Left cardiac atrium (tissue), 4 donors: ENCODE measurements at places on chromosomes 5 and 9. TPM values are rescaled to one million over a fixed set of nuclear protein-coding genes. Genes with fewer than 3 reads are reported as not detected.
A peak's percentile ranks its signal among the peaks of the same experiment; 100 is the strongest.

Gene PCDHGC3
- 39.1 TPM for total RNA-seq

Gene FABP6
- total RNA-seq: 0.68 TPM

Gene CCNJL
- total RNA-seq: 5.6 TPM

Gene ANKRD31
- 0.06 TPM for total RNA-seq

Gene SPATA6L
- total RNA-seq: 1.3 TPM

DNA sequence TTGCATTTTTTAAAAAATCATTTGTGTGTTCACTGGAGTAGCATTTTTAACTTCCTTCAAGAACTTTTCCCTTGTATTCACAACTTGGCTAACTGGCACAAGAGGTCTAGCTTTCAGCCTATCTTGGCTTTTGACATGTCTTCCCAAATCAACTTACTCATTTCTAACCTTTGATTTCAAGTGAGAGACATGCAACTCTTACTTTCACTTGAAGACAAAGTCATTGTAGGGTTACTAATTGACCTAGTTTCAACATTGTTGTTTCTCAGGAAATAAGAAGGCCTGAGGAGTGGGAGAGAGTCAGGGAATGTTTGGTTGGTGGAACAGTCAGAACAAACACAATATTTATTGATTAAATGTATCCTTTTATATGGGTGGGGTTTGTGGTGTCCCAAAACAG is 95.0 kb upstream of the C9orf72 start:
- no peak for DNase-seq

- no peak for DNase-seq
These were observed 126.1 kb upstream of the WWC1 start for GRCh38 chr5:168165221-168165914.

DNA sequence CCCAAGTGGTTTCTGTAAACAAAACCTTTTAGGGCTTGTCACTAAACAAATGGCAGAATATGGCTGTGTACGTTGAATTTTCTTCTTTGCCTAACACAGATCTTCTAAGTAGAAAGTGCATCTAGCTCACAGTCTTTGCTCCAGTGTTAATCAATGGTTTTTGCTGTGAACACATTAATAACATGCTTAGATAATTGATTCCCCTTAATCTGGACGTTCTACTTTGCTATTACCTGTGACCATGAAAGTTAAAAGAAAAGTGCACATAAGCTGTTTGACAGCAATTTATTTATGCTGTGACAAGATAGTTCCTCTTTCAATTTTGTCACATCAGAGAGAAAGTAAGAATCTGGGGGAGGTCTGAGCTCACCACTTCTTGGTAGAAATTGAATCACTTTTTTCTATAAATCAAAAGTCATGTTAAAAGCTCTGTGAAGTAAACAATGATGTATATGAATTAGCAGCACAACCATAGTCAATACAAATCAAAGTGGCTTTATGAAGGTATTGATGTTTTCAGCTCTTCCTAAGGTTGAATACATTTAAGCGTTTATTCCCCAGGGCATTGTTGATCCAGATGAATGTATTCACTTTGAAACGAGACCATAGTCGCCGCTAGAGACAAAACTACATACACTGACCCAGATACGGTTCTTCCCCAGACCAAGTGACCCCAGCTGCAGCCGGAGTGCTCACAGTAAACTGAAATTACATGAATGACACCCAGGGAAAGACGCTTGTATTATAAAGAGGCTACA is 174.6 kb upstream of the ZNF608 start:
- no peak for DNase-seq

- no peak for DNase-seq
These were observed 146.9 kb downstream of the TENT4A start for GRCh38 chr5:6859951-6860638.

DNA sequence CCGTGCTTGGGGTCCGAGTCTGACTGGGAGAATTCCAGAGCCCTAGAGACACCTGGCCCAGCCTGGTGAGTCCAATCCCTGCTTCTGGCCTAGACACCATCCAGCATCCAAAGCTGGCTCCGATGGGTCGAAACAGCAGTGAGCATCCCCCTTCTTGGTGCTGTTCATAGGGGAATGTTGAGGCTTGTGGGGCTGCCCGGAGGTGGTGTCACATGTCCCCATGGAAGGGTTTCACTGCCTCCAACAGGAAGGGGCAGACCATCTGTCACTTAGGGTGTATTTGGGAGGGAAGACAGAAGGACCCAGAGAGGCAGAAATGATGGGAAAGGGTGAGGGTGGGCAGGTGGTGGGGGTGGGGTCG is 13.9 kb downstream of the C9orf50 start:
- no peak for DNase-seq

DNA sequence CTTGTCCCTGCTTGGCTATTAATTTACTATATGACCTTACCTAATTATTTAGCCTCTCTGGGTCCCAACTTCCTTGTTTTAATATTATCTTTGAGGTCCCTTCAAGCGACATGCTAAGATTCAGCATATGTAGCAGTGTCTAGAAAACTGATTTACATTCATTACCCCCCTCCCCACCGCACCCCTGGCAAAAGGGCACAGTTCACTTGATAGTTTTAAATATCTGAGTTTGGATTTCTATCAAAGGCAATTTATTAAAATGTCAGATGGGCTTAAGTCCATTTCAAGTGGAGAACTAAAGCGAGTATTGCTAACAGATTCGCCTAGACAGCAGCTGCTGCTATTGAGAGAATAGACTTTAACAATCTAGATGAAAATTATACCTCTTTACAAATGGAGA is 3.9 kb downstream of the CEMIP2 start:
- DNase-seq: no peak

GRCh38 chr5:10625700-10626472 is 62.0 kb downstream of the ANKRD33B start:
- DNase-seq: no peak

DNA sequence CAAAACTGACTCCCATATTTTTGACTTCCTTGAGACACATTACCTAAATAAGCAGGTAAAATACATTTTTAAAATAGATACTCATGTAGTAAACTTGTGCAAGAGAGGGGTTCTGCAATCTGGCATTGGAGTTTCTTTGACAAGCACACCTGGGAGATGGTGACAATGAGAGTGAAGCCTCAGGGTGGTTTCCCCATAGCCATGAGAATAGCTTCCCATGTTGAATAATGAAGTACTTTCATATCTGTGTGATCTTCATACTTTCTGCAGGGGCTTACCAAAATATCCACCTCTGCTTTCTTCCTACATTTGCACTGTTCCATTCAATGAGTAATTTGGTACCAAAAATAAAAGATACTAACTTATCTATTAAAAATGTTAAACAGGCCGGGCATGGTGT is 44.7 kb upstream of the VCAN start:
- no peak for DNase-seq

- no peak for DNase-seq
These were observed 62.9 kb upstream of the IZUMO3 start for GRCh38 chr9:24608599-24608998.

DNA sequence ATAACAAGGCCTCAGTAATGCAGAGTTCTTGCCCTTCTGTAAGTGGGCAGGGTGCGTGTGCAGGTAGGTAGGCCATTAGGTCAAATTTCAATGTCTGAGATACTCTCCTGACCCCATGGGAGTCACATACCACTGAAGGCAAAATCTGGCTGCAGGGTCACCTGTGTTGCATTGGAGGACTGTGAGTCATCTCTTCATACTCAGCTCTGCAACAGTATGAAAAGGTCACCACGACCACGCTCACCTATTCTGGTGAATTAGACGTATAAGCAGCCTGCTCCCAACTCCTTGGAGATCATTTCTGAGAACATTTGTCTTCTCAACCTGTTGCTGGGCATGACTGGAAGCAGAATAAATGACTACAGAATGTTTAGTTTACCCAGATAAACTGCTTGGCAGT is 599.8 kb downstream of the PDE4D start:
- no peak for DNase-seq

DNA sequence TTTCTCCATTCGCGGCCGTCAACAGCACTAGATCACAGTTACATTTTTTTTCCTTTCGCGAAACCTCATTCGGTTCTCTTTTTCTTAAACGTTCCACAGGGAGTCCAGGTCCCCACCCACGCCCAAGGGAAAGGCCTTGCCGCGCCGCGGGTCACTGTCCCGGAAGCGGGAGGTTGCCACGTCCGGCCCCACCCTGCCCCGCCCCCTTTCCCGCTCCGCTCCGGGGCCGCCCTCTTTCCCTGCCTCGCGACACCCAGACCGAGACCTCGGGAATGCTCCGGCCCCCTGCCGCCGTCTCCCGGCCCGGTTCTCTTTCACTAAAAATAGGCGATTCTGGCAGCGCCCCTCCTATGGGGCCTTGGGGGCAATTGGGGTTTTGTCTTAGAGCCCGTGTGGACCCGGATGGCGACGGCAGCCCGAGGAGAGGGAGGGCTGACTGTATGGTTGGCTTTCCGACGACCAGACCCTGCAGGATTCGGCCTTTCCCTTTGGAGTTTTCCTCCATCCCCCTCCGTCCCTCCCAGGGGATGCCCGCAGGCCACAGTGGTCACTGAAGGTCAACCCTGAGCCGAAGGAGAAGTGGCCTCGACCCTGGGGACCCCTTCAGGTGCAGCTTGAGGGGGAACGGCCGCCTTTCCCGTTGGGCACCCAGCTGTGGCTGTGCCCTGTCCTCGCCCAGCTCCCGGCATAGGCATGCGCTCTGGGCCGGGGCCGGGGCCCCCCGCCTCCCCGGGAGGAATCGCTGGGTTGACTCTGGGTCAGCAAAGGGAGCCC is 2.8 kb upstream of the RACK1 start:
- peak; percentile 94 for DNase-seq

DNA sequence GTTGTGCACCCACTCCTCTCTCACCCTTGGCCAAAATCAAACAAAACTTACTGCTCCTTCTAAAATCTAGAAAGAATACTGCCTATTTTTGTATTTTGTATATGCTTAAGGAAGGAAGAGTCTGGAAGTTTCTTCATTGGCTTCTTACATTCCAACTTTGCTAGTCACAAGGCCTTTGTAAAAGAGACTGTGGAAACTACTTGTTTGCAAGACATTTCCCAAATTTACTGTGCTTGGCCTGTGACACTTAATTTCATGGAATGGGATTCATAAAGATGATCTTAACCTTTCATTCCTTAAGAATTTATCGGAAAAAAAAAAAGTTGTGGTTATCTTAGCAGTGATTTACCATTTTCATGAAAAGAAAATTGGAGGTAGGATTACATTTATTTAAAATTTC is 208.9 kb downstream of the VPS13A start:
- no peak for DNase-seq

DNA sequence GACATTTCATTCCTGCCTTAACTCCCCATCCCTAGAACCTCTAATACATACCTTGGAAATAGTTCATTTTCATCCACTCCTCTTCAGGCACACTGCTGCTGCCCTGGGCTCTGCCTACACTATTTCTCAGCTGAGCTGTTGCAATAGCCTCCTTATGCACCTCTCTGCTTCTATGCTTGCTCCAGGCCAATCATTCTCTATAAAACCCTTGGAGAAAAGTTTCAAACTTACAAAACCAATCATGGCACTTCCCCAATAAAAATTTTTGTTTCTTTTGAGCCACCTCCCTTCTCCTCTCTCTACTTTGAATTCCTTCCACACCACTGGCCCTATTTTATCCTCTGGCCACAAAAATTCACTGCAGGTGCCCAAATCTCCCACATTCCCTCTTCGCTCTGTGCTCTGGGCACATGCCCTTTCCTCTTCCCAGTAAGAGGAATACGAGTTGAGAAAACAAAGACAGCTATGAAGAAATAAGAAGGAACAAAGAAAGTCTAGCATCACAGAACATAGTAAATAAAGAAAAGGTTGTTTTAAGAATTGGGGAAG is 301.4 kb downstream of the ELAVL2 start:
- no peak for DNase-seq

GRCh38 chr9:35604578-35605350 is at the start of gene TESK1:
TESK1 (plus strand) TSS chr9:35605262; CDS start chr9:35605620, 358 bp downstream.
- DNase-seq: peak; percentile 78

DNA sequence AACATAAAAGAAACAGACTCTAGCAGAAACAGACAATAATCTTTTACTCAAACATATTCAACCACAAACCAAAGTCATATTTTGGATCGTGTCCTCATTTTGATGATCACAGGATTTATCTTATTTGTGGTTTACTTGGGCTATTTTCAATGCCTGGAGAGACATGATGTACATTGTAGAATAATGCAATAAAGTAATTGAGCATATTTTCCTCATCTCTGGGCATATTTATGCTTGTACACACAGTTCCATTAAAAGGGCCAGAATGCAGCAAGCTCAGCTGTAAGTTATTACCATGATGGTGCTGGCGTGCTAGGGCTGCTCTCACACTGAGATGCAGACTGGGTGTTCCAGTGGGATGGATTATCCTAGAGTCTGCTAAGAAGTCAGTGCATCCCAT is 456.7 kb downstream of the TLE4 start:
- no peak for DNase-seq

DNA sequence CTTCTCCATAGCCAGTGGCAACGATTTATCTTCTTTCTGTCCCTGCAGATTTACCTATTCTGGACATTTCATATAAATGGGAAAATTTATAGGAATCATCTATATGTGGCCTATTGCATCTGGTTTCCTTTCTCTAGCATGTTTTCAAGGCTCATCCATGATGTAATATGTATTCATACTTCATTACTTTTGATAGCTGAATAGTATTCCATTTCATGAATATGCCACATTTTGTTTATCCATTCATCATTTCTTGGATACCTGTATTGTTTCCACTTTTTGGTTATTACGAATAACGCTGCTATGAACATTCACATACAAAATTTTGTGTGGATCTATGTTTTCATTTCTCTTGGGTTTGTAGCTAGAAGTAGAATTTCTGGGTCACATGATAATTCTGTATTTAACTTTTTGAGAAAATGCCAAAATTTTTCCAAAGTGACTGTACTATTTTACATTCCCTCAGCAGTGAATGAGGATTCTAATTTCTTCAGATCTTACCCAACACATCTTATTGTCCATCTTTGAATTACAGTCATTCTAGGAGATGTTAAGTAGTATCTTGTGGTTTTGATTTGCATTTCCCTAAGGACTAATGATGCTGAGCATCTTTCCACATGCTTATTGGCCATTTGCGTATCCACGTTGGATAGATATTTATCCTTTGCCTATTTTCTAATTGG is 3.6 kb downstream of the IARS1 start:
- DNase-seq: no peak

DNA sequence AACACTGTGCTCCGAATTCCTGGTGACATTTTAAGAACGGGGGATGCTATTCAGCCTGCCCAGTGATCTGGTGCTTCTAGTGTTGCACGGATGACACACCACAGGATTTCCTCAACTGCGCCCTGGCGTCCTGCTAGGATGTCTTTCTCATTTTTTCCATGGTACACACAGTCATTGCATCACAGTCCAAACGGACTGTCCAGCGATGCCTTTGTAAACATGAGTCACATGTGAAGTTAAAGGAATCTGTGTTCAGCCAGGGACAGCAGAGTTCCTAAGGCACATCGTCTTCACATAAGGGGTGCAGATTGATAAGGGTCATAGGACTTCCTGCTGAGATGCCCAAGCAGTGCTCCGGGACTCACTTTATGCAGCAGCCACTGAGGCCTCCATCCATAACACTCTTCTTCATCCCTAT is 9.3 kb upstream of the PTPN3 start:
- peak; percentile 65 for DNase-seq
